ENCODE measurements at places on chromosomes 13 and 19. TPM values are rescaled to one million over a fixed set of nuclear protein-coding genes. Genes with fewer than 3 reads are reported as not detected.

Gene ZNF571
- total RNA-seq: 6.8 TPM

Gene C19orf67
- total RNA-seq: not detected

DNA sequence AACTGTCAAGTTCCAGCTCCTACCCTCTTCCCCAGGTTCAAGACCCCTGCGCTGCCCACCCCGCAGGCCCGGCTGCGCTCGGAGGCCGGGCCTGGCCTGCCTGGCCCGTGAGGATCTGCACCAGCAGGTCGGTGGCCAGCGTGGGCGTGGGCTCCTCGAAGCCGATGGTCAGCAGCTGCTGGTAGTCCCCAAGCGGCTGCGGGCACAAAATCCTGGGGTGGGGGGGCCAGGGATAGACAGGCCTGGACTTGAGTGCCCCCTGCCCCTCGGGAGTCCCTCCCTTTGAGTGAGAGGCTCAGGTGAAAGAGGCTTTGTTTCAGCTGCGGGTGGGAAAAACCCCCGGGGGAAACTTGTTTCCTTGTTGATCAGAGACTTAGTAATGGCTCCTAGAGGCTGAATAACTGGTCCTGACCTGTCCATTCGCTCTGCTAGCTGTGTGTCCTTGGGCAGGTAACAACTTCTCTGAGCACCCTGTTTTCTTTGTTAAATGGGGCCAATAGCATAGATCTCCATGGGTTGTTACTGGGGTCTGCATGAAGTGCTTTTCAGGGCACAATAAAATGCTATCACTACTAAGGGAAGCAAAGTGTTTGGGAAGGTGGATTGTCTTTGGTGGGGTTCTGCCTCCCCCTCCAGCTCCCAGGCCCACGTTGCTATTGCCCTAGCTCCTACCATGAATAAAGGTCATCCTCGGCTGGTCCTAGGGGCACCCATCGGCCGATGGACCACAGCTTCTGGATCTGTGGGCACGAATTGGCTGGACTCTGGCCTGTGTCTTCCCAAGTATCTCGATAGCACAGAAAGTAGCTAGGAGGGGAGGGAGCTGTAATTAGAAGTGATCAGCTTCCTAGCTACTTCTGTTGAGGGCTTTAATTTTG, 3.5 kb downstream of the C19orf67 start:
- ATAC-seq: no peak

Gene PTOV1
- total RNA-seq: 64.9 TPM

Gene CASP14
- total RNA-seq: not detected

GRCh38 chr13:100636441-100636840, 38.2 kb downstream of the TMTC4 start:
- no peak for ATAC-seq

DNA sequence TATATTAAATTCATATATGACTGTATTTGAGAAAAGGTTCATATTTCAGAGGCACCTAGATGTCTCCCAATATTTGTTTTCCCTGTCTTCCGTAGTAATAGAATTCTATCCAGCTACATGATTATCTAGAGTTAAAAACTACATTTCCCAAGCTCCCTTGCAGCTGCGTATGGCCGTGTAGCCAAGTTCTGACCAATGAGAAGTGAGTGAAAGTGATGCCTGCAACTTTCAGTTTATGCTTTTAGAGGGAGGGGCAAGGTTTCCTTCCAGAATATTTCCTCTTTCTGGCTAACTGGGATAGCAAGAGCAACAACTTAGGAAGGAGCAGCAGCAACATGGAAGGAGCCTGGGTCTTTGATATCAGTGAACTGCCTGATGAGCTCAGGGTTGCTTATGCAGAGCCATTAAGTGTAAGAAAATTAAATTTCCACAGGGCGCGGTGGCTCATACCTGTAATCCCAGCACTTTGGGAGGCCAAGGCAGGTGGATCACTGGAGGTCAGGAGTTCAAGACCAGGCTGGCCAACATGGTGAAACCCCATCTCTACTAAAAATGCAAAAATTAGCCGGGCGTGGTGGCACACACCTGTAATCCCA, 23.2 kb upstream of the CYP2A13 start:
- no peak for ATAC-seq

Gene PTH2
- total RNA-seq: not detected

Gene SELENOV
- total RNA-seq: not detected
